ENCODE measurements at places on chromosomes 7 and 10.

DNA sequence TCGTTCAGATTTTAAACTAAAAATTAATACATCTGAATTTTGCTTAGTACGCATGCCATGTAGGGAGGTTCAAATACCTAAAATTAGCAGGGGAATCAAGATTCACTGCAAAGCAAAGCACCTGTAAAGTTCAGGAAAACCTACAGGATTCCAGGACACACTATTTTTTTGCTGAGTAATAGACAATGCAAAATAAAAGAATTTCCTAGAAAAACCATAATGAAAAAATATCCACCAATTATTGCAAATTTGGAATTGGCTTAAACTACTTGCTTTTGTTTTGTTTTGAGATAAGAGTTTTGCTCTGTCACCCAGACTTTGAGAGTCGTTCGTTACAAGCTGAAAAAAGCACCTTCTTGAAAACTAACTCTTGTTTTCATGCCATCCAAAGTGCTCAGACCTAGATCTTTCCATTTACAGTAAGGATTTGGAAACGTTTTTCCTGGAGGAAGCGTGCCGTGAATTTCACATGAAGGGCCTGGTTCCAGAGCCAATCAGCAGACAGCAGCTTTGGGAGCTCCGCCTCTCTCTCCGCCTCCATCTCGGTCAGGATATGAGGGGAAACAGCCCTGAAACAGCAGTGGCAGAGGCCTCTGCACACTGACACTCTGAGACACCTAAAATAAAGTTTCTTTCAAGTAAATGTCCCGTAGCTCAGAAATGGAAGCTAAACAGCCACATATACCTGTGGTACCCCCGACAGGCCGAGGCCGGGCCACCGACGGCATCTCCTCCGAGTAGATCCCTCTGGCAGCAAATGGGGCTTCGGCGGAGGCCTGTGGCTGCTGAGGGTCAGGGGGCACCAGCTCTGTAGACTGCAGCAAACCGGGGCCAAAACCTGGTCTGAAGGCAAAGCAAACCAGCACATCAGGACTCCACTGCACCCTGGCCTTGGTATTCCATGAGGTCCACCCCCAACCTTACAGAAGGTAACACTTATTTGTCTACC, 45.9 kb upstream of the ATP6V0A4 start:
- DNase-seq = no peak

DNA sequence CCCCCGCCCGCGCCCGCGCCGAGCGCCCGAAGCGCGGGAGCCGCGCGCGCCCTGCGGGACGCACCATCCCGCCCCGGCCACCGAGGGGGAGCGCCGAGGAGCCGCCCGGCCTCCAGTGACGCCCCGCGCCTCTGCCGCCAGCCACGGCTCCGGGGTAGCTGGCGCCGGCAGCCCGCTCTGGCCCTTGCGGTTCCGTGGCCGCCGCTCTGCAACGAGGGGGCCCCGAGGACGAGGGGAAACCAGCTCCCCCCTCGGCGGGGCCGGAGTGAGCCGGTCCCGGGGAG, at the start of gene PAXIP1:
Gene PAXIP1, minus strand, starts transcription at position 33 of the 284 bp plus-strand sequence. CDS start 195 bp downstream, outside the sequence.
- DNase-seq = peak; percentile 37

DNA sequence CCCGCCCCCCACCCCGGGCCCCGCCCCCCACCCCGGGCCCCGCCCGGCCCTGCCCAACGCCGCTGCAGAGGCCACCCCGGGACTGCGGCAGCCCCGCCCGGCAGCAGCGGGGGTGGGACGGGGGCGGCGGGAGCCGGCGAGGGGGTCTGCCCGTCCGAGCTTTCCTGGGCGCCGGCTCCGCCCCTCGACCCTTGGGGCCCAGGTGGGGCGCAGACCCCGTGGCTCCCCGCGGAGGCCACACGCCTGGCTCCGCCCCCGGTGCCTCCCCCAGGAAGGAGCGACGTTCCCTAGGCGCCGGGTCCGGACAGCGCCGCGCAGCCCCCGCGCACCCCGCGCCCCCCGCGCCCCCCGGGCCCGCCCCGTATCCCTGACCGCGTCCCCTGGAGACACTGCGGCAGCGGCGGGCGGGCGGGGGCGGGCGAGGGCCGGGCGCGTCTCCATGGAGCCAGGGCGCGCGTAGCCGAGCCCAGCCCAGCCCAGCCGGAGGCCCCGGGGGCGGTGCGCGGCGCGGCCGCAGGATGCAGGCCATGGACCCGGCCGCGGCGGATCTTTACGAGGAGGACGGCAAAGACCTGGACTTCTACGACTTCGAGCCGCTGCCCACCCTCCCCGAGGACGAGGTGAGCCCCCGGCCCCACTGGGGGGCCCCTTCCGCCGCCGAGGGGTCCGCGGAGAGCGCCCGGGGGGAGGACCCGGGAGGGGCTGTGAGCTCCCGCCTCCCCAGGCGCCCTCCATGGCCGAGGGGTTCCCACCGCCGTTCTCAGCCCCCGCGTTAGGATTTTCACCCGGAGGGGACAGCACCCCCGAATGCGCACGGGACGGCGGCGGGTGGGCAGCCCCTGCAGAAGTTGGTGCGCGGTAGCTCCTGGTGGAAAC, at the start of gene KNDC1:
Gene KNDC1, plus strand, starts transcription at position 270 of the 876 bp plus-strand sequence. Its CDS starts 249 bp downstream, at position 519.
- DNase-seq = peak; percentile 11

- DNase-seq = no peak
These were observed 65.6 kb downstream of the SLC29A4 start for GRCh38 chr7:5348134-5349004.

DNA sequence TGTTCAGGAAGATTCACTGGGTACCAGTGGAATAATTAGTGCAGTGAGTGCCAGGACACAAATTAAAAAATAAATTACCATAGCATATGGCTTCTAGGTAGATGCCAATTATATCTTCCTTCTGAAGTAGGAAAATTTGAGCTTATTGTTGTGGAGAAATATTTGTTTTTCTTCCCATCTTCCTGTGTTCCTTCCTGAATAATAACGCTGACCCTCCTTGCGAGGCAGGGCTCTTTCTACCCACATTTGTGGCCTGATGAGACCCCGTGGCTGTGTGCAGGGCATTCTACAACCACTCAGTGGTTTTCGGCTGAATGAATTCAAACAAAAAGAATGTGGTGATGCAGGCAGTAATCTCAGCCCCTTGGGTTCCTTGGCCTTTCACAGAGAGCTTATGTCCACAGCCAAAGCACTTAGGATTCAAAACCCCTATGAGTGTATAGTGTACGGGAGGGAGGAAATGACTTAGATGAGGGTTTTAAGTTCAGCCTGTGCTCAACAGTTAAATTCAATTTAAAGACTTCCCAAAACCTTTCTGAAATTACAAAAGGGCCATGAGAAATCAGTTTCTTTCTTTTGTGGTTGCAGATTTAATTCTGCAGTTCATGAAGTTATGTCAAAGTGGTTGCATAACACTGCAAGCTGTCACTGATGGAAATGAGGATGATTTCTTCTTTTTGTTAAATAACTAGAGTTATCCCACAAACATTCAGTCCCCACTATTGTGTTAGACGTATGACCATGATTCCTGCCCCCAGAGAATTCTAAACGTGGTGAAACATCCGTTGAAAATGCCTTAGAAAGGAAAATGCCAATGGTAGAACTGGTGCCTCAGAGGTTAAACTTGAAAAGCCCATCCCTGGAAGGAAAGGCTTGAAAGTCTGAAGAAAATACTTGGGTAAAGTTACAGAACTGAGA, 255.3 kb downstream of the FZD1 start:
- DNase-seq = peak; percentile 4

GRCh38 chr10:126227762-126228134, 160.5 kb downstream of the ADAM12 start:
- peak; percentile 90 for DNase-seq

GRCh38 chr10:69240455-69240854, 20.3 kb downstream of the HKDC1 start:
- no peak for DNase-seq

DNA sequence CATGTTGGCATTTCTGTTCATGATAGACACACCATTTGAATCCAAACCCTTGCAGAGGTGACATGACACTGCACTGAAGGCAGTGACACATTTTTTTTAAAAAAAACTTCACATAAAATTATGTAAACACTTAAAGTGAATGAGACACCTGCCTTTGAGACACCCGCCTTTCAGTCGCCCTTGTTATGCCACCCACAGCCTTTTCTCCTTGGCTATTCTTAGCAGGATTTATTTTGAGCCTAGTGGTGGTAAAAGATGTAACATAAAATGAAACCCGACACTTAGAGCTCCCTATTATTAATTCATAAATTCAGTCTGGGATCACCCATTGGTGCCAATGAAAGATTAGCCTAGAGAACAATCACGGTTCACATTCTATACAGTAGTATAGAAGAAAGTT, 161.3 kb downstream of the DYNC1I1 start:
- no peak for DNase-seq

DNA sequence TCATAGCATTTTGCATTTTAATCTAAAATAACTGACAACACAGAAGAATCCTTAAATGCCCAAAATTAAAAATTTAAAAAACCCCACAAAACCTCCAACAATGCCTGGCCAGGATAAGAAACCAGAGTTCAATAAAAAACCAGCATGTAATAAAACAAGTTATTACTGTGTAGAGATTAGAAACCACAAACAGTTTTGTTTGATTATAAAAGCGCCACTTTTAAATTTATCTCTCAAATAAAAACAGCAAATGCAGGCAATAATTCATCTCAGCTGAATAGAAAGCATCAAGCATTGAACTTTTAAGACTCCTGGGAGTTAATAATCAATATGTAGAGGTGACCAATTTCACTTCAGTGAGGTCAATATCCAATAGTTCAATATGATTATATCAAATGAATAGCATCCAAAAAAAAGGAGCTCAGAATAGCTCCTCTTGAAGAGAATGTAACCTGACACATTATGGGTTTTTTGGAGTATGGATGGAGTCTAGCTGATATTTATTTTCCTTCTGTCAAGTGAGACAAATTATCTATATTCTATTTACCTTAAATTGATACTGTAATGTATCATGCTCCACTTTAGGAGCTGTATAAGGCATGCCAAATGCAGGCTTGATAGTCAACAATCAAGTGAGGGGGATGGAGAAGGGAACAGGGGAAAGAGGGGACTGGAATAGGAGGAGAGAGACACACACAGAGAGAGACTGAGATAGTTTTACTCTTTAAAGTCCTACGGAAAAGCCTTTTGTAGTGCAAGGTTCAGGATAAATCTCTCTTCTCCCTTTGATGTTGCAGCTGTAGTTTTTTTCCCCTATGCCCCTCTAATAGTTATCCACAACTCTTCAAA, 130.9 kb downstream of the RSU1 start:
- no peak for DNase-seq

- DNase-seq = no peak
These were observed 32.2 kb upstream of the ZNF518A start for GRCh38 chr10:96097865-96098264.

DNA sequence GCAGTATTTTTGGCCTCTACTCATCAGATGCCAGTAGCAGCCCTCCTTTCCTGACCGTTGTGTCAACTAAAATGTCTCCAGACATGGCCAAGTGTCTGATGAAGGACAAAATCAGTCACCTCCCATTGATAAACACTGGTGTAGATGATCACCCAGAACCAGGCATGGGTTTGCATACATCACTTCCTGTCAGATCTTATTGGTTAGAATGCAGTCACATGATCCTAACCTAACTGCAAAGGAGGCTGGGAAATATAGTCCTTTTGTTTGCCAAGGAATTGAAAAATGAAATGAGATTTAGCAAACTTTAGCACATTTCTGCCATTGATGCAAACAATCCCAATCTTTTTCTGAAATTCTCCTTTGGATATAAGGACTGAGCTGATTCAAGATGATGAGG, 141.4 kb downstream of the BUB3 start:
- no peak for DNase-seq

- no peak for DNase-seq
These were observed 11.8 kb upstream of the DDIT4 start for GRCh38 chr10:72261784-72262404.

DNA sequence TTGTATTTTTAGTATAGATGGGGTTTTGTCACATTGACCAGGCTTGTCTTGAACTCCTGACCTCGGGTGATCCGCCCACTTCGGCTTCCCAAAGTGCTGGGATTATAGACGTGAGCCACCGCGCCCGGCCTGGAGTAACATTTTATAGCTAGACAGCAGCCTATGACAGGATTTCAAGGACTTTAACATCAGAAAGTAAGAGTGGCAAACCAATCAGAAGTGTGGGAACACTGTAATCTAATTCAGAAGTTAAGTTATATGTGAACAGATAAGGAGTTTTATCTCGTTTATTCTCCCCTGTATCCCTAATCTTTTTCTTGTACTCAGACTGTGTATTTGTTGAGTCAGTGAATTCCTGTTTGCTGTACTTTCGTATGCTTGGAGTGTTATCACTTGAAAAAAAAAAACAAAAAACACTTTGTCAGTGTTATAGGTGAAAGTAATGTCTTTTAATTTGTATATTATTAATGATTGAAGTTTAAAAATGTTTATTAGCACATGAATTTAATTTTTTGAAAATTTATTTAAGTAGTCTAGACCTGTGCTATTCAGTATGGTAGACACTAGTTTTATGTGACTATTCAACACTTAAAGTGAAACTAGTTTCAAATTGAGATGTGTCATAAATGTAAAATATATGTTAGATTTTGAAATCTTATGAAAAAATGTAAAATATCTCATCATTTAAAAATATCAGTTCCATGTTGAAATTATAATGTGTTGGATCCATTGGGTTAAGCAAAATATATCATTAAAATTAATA, 38.6 kb downstream of the RSBN1L start:
- no peak for DNase-seq

DNA sequence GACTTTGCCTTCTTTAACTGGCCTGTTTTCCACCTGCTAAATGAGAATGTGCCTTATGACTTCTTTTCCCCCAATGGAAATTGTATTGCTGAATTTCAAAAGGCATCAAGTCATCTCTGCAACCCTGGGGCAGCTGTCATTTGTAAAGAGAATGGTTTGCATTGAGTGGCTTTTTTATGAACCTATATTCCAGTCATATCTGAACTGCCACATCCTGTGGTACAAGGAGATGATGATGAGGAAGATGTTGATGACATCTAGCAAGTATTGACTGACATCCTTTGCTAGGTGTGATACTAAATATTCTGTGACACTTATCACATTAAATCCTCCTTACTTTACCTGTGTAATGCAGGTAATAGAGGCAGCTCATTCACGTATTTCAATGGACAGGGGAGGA, 88.3 kb upstream of the KIAA1217 start:
- DNase-seq = no peak

DNA sequence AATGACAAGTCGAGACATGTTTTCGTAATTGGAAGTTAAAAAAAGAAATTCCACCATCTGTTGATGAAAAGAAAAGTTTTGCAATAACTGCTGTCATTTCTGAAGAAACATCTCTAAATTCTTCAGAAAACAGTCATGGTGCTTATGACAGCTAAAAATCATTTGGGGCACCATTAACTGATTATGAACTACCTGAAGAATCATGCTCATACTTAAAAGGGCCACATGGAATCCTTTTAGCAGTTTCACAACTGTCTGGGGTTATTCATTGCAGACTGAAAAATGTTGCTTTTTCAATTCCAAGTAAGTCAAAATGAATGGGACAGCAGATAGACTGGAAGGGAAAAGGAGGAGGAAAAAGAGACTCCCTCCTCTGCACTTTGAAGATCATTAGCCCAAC, 134.2 kb downstream of the CHN2 start:
- peak; percentile 64 for DNase-seq

- no peak for DNase-seq
These were observed 295.2 kb downstream of the GFRA1 start for GRCh38 chr10:115977855-115978254.

- peak; percentile 50 for DNase-seq
These were observed 4.7 kb upstream of the EBF3 start for GRCh38 chr10:129968853-129969183.

GRCh38 chr10:61987951-61988379, 86.5 kb downstream of the ARID5B start:
- DNase-seq = no peak

- no peak for DNase-seq
These were observed 317.8 kb downstream of the TNS3 start for GRCh38 chr7:47264021-47264651.

- peak; percentile 94 for DNase-seq
These were observed 35.8 kb downstream of the LAMB4 start for GRCh38 chr7:108094346-108094745.

- DNase-seq = peak; percentile 94
These were observed 93.2 kb upstream of the KIF5B start for GRCh38 chr10:32149252-32149955.

All from AG10803 (cell line).